ENCODE measurements at places on chromosomes 13 and 19.

DNA sequence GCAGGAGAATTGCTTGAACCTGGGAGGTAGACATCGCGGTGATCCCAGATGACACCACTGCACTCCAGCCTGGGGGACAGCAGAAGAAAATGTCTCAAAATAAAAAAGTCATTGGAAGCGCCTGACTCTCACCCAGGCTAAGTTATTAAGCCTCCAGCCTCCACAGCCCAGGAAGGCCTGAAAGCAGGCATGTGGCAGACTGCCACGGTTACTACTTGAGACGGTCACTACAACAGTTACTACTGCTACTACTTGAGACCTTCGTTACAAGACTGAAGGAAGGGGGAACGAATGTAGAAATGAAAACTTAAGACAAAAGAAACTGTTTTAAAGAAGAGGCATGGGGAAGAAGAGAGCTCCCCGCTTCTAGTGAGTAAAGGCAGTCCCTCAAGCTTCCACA, 9.6 kb downstream of the PRR22 start:
- no peak for DNase-seq

DNA sequence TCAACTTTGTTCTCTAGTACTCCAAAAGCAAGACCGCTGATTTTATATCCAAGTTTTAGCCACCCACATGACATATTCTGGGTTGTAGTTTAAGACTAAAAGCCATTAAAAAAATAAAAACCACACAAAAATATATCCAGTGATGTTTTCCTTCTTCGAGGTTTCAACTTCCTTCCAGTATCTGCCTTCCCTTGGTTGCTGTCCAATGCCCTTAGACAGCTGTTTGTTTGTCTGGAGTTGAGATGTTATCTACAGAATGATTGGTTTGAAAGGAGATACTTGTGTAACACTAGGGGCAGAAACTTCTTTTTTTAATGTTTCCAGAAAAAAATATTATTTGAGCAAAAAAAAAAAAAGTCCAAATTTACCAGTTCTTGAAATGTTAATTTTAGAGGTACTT, 591.5 kb upstream of the PCDH9 start:
- DNase-seq: no peak

DNA sequence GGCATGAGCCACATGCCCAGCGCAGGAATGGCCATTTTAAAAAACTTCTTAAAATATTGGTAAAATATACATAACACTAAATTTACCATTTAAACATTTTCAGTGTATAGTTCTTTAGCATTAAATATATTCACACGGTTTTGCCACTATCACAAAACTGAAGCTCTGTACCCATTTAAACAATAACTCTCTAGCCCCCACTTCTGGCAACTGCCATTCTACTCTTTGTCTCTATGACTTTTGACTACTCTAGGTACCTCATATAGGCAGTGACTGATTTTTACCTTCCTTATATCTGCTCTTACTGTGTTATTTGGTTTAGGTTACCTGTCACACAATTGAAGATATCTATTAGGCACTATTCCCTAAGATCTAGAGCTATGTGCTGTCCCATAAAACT, 2.3 kb upstream of the KBTBD7 start:
- no peak for DNase-seq

- no peak for DNase-seq
Observed at GRCh38 chr19:10008184-10008765, 2.0 kb downstream of the COL5A3 start.

GRCh38 chr13:94646904-94647303, 45.2 kb downstream of the GPR180 start:
- no peak for DNase-seq

GRCh38 chr19:4889034-4889815, 13.5 kb downstream of the ARRDC5 start:
- no peak for DNase-seq

- DNase-seq: no peak
Observed at GRCh38 chr13:26560456-26560855, 3.0 kb downstream of the WASF3 start.

- DNase-seq: no peak
Observed at GRCh38 chr13:112874751-112875300, 94.2 kb upstream of the MCF2L start.

DNA sequence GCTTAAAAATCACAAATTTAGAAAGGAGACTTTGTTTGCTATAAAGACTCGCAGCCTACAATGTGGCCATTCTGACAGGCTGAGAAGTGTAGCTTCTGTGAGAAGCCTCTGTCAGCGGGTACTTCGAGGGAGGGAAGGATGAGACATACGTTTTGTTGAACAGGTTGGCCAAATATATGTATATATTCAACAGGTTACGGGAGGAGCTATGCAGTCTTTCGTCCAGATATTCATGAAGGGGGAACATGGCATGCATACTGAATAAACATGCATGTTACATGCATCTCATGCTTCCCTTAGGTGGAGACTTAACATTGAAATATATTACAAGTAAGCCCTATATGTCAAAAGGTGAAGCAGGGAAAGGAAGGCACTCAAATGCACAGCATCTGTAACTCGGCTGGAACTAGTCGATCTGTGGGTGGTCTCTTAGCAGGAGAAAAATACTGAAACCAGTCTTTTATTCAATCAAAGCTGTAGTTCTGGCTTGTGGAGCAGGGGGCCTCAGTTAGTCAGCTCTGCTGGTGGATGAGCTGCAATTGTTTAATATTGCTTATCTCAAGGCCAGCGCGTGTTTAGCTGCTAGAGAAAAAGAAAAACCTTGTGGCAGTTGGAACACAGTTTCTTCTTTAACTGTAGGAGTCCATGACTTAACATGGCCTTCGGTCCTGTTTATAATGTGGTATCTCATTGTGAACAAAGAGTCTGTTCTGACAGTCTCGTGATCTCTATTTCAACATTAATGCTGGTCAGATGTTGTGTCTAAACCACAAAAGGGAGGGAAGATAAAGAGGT, 94.3 kb downstream of the FAM216B start:
- DNase-seq: no peak

GRCh38 chr19:29963576-29963975, 21.5 kb downstream of the URI1 start:
- DNase-seq: no peak

- no peak for DNase-seq
Observed at GRCh38 chr19:13015361-13016223, 20.3 kb downstream of the NFIX start.

DNA sequence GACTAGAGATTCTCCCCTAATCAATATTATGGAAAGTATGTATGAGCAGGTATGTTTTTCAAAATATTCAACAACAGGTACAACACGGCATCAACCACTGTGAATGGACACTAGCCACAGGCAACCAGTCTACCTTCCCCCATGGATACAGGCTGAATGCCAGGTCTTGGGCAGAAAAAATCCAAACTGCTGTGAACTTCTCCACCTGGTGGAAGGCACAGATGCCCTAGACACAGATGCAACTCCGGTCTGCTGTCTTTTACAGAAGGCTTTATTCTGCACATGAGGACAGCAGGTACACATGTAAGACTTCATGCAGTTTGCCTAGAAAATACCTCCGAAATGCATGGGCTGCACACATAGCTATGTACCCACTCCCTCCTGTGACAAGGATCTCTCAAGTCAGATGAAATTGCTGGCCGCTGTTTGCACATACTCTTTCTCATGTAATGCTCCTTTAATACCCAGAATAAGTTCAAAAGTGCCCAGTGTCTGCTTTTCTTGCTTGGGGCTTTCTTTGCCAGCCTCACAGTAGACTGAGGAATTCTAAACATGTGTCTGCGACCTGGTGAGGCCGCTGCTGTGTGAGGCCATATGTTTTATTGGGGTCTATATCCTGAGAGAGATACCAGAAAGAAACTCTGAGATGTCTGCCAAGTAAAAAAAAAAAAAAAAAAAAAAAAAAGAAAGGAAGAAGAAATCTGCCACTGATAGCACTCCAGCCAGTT, 325.9 kb downstream of the FOXO1 start:
- no peak for DNase-seq

DNA sequence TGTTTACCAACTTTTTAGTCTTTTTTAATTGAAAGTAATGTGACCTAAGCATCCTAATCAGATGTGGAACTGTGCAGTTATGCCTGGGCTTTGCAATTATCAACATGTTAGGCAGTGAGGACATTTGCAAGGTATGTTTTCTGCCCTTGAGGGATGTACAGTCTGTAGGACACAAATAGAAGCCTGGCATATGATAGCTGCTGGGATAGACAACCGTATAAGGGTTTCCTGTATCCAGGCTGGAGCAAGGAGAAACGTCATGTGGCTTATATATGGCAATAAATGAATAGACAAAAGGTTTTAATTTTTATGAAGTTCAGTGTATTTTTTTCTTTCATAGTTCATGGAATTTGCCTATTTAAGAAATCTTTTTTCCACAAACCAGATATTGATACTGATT, 2.0 kb upstream of the VPS36 start:
- DNase-seq: no peak

DNA sequence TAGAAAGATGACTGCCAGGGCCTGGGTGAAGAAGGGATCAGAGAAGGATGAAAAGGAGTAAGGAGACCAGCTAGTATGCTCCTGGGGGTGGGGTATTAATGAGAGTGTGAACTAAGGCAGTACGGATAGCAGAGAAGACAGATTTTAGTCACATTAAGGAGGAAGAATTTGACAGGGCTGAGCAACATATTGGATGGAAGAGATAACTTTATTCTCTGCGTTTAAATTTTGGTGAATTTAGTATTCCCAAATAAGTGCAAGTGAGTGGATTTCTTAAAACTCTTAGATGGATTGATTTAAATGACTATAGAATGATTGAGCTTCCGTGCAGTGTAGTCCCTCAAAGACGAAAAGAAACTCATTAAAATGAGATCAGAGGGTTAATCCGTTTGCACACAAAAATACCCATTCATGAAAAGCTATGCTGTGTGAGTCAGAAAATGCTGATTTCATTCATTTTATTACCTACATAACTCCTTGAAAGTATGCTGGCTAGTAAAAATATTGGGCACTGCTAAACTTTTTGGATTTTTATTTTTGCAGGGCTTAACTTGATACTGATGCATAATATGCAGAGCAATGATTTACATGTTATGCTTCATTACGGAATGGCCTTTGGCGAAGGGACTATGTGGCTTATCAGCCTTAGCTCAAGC, 54.1 kb downstream of the WDFY2 start:
- no peak for DNase-seq

DNA sequence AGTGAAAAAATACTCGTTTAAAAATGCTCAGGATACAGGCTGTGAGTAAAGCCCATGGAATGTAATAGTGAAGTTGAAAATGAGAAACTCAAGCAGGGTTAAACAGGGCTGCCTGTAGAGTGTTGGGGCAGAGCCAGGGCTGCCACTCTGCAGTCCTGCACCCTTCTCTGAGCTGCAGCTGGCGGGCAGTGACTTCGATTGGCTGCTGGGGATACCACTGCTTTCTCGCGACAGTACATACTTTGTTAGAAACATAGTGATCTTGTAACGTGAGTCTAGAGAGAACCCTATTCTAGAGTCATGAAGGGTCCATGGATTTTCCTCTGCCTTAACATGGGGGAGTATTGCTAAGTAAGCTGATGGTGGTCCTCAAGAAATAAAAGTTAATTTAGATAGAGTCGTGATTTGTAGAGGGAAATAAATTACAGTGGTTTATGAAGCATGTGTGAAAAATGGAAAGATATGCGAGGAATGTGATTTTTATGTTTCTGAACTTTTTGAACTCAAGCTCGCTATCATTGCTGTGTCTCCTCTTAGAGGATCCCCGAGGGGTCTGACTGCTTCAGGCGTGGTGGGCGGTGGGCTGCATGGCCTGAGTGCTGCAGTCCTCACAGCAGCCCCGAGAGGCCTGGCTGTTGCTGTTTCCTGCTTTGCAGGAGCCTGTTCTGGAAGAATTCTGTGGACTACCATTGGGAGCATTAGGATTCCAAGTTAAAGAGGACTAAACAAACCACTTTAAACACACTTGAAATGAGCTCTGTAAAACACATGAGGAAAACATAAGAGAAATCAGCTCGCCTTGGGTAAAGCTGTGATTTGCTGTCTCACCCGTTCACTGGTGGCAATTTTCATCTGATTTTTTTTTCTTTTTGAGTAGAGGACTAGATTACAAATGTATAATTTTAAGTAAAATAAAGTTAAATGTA, 95.7 kb downstream of the ARHGEF7 start:
- DNase-seq: no peak

DNA sequence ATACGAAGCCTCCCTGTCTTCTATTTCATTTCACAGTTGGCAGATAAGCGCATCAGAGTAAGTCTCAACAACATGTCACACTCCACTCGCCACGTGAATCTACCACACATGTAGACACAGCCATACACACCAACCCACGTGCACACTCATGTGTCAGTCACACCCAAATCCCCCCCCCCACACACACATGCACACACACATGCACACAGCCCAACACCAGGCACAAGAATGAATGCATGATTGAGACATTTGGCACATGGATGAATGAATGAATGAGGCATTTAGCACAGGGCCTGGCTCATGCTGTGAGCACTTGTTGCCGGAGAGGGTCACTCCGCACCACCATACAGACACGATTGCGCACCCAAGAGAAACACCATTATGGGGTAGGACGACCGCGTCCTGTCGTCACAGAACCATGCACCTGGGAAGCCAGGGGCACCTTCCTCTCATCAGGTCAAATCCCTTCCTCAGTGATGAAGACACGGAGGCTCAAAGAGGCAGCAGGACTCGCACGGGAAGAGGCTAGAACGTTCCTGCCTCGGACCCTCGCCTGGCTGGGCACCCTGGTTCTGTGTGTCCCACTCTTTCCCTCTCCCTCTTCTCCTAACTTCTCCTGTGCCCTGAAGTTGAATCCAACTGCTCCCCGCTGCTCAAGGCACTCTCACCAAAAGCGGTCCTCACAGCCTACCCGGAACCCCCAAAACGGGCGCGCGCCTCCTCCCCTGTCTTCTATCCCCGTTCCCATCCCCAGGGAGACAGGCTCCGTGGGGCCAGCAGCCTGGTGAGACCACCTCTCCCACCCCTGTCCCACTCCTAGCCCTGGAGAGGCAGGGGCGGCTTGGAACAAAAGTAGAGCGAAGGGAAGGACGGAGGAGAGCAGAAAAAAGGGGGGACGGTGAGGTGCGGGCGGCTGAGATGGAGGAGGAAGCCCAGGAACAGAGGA, 1.3 kb downstream of the MEIS3 start:
- DNase-seq: no peak

DNA sequence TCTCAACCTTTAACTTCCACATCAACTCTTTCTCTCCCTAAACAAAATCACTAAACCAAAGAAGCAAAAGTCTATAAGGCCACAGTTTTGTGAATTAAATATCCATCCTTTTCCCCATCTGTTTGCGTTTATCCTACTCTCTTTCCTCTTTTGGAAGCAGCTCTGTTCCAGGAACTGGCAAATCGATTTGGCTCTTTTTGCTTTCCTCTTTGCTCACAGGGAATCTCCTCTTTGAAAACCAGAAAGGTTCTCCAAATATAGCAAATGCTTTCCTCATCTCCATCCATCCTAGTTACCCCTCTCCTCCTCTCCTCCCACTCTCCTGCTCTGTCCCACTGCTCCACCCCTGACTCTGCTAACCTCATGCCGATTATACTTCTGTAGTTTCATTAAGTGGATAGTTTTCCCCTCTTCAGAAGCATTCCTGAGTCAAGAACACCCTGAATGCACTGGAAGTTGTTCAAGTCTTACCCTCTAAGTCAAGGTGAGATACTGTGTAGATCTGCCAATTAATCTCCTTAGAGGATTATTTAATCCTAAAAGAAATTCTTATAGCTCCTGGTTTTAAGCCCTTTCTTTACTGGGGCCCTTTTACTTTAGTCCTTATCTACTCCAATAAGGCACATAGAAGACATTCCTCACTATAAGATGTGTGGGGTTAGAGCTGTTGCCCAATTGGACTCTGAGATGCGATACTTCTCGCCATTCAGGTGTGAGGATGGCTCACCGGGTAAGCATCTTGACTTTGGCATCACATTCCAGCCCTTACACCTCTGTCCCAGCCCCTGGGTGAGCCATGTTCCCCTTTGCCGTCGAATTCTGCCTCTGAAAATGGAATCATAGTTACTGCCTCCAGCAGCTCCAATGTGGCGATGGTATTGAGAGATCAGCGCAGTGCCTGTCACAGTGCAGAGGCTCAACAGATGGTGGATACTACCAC, 67.6 kb downstream of the COL4A2 start:
- DNase-seq: no peak

Data from CD4-positive, alpha-beta T cell treated with Interleukin-4 for 1 hour (primary cell).